ENCODE measurements at places on chromosomes 4 and X.
A peak's percentile ranks its signal among the peaks of the same experiment; 100 is the strongest.

DNA sequence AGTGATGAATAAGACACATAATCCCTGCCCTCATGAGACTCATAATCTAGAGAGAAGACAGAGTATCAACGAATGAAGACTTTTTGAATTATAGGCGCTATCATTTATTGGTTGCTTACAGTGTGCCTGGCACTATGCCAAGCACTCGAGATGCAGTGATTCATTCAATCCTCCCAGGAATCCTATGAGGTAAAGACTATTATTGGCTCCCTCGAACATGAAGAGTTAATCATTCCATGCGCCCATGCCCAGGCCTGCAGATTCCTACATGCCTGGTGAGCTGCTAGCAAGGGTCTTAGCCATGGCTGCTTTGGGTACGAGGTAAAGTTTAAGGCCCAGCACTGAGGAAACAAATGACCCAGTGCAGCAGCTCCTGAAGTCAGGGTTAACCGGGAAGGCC lies 47.0 kb downstream of the TEX13B start:
- peak; percentile 9 for DNase-seq

DNA sequence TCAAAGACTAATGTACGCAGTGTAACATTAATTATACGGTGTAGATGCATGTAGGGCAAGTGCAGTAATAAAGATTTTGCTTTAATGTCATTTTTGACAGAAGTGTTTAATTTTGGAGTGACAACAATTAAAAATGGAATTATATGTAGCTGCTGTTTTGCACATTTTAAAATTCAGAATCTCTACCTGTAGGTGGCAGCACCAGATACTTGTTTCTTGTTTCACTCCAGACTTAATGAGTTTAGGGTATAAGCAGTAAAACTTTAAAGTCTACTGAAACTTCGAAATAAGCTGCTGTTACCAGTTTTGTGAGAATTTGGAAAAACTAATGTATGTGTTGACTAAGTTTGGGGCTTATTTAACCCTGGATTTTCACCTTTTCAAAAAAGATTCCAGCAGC lies 144.9 kb downstream of the POLA1 start:
- no peak for DNase-seq

DNA sequence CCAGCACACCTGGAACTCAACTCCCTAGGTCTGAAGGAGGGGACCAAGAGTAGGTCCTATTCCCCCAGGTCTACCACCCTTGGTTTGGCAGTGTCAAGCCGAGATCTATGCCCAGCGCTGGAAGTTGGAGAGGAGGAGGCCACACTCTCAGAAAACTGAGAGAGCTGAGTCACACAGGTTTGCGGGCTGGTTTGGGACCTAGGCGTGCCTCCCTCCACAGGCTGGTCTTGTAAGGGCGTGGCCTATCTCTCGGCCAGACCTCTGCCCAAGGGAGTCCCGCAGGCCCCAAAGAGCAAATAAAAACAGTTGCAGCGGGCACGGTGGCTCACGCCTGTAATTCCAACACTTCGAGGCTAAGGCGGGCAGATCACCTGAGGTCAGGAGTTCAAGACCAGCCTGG lies 52.9 kb upstream of the INTU start:
- no peak for DNase-seq

DNA sequence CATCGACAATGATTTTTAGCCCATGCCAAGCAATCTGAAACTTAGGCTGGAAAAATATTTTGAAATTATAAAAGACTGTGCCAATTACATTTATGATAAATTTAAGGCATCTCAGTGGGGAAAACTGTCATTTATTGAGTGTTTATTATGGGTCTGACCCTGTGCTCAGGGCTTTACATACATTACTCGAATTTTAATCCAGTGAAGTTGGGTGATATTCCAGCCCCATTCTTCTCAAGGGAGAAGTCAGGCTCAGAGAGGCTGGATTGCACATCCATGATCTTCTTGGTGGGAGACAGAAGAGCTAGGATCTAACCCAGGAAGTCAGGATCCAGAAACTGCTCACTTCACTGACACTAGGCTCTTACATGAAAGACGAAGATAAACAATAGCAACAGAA lies 260.8 kb downstream of the QDPR start:
- DNase-seq: no peak

DNA sequence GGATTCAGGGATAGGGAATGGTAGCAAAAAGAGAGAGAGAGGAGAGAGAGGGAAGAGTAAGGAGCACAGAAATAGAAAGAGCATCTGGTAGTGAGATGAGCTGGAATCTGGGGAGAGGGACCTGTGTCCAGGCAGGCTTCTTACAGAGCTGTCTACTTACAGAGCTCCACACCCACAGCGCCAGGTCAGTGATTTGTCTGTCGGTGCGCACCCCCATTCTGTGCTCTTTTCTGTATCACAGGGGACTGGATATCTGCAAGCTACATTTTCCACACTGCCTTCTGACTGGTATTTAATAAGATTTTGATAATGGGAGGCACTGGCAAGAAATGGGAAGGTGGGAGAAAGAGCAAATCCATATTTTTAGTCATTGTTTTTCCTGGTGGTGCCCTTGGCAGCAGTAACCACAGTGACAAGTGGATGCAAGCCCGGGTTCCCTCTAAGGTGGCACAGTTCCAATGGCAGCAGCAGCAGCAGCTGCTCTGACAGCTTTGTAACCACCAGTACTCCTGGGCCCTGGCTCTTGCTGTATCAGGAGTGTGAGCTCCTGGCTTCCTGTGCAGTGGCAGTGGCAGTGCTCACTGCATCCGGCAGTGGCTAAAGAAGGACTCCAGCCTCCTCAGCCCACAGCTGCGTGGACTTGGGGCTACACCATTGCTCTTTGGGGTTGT lies 300.5 kb downstream of the TRIML1 start:
- DNase-seq: peak; percentile 9

GRCh38 chrX:22516893-22517292 lies 244.2 kb downstream of the CBLL2 start:
- DNase-seq: no peak

DNA sequence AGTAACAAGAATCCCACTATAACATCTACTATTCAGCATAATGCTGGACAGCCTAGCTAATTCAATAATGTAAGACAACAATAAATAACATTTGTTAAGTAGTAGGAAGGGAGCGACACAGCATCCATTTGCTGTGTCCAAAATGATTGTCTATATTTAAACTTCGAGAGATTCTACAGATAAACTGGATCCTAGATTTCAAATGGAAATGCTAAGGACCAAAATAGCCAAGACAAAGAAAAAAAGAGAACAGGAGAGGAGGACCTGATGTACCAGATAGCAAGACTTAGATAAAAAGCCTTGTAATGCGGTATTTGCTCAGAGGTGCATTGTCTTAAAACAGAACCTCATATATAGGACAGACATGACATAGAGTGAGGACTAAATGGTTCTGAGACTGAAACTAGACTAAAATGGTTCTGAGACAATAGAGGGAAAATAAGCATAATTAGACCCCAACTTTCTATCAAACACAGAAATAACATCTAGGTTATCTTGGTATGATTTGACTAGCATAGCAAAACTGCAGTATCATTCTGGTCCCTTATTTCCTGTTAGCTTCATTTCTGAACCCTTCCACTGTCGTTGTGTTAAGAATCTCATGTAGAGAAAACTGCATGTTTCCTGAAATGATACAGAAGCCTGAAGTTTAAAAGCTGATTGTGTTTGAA lies 3.8 kb downstream of the HPGDS start:
- no peak for DNase-seq

GRCh38 chr4:23888421-23889319 lies 1.2 kb downstream of the PPARGC1A start:
- DNase-seq: peak; percentile 67

DNA sequence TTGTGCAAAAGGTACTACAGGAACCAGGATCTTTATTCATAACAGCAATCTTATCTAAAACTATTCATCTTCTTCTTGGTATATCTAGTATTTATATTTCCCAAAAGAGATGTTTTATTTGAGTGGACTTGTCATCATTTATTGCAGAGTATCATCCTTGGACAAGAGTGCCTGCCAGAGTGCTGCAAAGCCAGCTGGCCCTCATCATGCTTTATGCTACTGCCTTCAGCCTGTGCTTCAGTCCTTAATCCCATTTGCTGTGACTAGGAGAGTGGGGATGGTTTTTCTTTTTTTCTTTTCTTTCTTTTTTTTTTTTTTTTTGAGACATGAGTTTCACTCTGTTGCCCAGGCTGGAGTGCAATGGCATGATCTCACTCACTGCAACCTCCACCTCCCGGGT lies 33.5 kb upstream of the ELF2 start:
- no peak for DNase-seq

DNA sequence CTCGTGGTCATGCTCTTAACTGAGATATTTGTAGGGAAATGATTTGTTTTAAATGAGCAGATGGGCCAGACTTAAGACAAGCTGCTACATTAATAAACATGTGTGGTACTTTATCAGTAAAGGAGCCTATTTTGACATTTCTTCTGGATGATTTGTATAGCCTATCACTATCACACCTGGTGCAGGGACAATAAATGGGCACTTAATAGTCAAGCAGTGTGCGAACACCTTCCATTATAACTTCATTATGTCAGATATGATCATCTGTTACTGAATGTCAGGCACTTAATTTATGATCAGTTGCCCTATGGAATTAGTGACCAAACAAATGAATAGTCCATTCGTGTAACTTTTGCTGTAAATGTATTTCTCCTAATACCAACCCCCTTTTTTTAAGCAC lies 628.8 kb downstream of the ADGRL3 start:
- DNase-seq: no peak

DNA sequence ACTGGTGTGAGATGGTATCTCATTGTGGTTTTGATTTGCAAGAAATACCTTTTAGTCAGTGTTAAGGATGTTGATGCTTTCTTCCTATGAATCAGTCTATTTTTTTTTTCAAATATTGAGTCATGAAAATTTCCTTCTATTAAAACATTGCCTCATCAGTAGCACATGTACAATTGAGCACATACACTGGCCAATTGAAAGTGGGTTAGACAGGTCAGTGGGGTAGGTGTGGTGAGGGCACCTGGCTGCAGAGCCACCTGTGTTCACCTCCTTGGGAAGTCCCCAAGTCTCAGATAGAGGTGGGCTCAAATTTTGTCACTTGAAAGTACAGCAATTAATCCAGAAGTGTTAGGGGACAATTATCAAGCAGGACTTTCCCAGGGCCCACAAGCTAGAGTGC lies 243.7 kb downstream of the SPRY1 start:
- DNase-seq: peak; percentile 33

DNA sequence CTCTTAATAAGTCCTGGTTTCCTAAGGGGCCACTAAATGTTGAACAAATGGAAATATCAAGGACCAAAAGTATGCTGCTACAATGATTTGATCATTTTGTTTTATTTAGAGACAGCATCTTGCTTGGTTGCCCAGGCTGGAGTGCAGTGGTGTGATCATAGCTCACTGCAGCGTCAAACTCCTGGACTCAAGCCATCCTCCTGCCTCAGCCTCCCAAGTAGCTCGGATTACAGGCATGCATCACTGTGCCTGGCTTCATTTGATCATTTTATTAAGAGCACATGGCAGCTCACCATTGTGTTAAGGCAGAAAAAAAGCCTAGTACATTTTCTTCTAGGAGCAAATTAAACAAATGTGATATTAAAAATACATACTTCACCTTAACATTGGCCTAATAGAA lies 52.7 kb downstream of the DCLK2 start:
- no peak for DNase-seq

DNA sequence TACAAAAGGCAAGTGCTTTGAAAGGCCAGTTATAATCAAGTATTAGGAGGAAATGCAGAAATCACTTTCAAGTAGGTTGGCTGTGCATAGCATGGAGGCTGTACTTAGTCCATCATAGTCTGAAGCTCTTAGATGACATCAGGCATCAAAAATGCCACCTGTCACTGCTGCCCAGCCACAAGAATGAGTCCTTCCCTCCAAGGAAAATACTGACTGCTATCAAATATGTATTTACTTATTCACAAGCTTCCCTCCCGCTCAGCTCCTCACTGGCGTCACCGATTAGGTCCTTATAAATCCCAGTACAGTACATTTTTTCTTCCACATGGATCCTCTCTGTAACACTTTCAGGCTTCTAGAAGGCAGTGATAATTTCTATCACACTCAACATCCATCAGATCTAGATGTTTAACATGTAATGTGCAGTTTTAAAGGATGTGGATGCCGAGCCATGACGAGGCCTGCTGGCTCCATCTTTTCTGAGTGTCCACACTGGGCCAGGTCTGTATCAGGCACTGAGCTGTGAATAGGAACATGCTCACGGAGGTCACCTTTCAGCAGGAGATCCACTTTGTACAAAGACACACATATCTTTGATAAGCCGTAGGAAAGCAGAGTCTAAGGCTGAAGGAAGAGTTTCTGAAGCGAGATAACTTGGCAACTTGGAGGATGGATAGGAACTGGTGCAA lies 121.9 kb downstream of the PALLD start:
- peak; percentile 23 for DNase-seq

DNA sequence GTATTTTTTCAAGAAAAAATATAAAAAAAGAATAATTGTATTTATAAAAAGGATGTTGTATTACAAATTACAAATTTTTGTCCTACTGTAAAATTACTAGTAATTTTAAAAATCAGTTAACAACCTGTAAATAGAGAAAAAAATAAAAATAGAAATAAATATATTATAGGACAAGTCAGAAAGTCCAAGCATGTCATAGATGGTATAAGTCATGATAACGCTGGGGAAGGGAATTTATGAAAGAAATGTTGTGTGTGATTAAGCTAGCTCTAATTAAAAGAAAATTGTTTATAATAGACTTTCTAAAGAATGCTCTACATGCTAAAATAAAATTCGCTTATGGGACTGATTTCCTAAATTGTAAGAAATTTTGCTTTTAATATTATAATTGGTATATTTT lies 2329.9 kb downstream of the ARAP2 start:
- no peak for DNase-seq

GRCh38 chr4:57048590-57049304 lies 61.4 kb downstream of the IGFBP7 start:
- DNase-seq: no peak

GRCh38 chr4:95049551-95050233 lies 291.9 kb downstream of the BMPR1B start:
- peak; percentile 14 for DNase-seq

GRCh38 chr4:168528131-168528949 lies 31.5 kb downstream of the PALLD start:
- peak; percentile 54 for DNase-seq

GRCh38 chr4:146585761-146586333 lies 52.8 kb upstream of the POU4F2 start:
- DNase-seq: peak; percentile 53

- peak; percentile 18 for DNase-seq
Observed at GRCh38 chr4:84678976-84679744, 96.2 kb downstream of the CDS1 start.
